ENCODE measurements at places on chromosomes 5 and 9.
A peak's percentile ranks its signal among the peaks of the same experiment; 100 is the strongest.

GRCh38 chr5:95020345-95020744 lies 264.5 kb downstream of the MCTP1 start:
- DNase-seq = no peak

- DNase-seq = no peak
Measured at GRCh38 chr9:117480253-117480652, 65.4 kb upstream of the ASTN2 start.

GRCh38 chr5:76483433-76483832 lies 80.3 kb downstream of the IQGAP2 start:
- no peak for DNase-seq

DNA sequence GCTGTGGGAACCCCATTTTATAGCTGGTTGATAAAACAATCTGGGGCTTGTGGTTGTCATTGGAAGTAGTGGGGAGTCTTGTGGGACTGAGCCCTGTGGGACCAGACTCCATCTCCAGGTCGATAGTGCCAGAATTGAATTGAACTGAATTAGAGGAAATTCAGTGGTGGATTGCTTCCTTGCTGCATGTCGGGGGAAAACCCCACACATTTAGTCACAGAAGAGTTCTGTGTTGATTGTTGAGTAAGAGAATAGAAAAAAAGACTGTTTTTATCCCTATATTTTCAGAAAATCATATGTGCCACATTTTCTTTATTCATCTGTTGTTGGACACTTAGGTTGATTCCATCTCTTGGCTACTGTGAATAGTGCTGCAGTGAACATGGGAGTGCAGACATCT lies 209.7 kb downstream of the ARHGEF28 start:
- no peak for DNase-seq

GRCh38 chr9:34566322-34566721 lies 23.2 kb downstream of the CNTFR start:
- DNase-seq = no peak

DNA sequence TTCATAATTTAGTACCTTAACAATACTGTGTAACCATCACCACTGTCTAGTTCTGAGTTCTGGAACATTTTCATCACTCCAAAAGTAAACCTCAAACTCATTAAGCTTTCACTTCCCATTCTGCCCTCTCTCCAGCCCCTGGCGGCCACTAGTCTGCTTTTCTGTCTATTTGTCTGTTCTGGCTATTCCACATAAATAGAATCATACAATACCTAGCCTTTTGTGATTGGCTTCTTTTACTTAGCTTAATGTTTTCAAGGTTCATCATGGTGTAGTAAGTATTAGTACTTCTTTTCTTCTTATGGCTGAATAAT lies 138.7 kb downstream of the RAPGEF6 start:
- no peak for DNase-seq

DNA sequence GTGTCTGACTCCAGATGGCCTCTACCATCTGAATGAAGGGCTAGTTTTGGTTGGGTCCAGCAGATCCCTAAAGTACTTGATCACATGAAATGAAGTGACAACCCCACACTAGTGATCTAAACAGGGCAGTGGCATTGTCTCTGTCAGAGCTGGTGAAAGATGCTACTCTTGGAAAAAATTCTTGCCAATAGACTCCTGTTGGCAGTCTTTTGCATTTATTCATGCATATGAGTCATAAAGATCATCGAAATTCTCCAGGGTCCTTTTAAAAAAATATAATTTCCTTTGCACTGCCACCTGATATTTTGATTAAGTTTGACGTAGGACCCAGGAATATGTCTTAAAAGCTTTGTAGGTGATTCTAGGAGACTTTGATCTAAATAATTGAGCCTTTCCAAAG lies 135.1 kb upstream of the ELL2 start:
- DNase-seq = no peak

- peak; percentile 60 for DNase-seq
Measured at GRCh38 chr5:57710126-57710525, 227.5 kb upstream of the ACTBL2 start.

DNA sequence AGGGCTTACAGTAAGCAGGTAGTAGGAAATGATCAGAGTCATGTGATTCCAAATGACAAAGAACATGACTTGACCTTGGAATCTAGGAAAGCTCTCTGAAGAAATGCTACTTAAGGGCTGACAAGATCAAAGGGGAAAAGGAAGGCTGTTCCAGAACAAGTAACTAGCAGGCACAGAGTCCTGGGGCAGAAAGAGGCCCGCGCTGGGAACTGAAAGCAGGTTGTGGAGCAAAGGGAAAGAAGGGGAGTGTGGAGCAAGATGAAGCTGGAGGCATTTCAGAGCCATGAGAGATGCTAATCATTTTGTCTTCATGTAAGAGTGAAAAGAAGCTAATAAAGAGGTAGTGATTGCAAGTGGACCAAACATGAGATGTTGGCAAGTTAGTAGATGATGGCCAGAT lies 397.5 kb downstream of the DTWD2 start:
- no peak for DNase-seq

DNA sequence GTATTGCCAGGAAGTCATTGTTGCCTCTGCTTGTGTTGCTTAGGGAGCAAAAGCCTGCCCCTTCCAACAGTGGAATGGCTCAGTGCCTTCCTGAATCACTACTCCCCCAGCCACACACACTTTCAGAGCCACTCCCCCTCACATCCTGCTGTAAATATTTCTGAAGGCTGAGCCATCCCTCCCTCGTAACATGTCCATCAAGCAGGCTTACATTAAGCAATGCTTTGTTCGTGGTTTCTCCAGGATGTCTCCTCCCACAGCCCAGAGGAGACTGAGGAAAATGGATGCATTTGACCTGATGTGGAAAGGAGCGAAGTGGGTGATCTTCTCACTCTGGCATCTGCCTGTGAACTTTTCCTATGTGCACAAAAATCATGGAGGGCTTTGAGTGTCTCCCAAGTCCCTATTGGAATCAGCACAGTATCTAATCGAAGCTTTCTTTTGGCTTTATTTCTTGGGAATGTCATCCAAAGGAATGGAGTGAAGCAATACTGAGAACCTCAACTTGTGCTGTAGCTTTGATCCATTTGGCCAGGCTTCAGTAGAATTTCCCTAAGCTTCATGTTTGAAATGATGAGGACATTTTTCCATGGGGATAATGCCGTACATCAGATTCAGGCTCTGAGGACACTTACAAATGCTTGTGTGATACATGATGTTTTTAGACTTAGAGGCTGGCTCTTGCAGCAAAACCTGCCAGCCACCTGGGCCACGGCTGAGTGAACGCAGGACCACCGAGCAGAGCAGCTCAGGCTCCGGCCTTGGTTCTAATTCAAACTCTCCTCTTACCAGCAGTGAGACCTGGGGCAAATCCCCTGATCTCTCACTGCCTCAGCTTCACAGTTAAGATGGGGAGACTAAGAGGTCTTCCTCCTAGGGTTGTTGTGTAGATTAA lies 389.1 kb downstream of the ENC1 start:
- DNase-seq = peak; percentile 99

DNA sequence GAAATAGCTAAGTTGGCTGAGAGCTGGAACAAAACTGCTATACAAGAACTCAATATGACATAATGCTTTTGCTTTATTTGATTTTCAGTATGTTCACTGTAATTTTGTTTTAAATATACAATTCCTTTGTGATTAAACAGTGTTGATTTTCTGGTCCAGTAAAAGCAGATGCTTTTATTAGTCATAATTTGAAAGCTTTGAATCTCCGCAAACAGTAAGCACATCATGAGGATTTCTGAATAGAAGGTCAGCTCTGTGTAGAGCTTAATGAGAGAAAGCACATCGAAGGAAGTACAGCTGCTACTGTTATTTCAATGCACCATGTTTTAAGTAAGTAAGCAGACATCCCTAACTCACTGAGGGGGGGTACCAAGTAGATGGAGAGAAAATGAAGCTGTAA lies 701.3 kb upstream of the ACO1 start:
- DNase-seq = no peak

DNA sequence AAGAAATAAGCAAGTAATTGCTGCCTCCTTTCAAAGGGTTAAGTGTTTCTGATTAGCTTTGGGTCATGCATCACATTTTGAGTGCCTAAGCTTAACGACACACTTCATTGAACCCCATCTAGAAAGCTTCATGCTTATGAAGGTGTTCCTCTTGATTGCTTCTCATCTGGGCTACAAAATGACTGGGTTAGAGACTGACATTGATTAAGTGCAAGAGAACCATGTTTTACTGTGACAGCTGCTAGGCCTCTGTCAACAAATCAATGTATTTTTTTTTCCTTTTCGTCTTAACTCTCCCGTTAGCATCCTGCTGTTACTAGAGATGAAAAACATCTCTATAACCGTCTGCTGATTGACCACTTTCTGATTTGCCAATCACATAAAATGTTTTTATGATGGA lies 725.0 kb downstream of the TLE1 start:
- DNase-seq = no peak

DNA sequence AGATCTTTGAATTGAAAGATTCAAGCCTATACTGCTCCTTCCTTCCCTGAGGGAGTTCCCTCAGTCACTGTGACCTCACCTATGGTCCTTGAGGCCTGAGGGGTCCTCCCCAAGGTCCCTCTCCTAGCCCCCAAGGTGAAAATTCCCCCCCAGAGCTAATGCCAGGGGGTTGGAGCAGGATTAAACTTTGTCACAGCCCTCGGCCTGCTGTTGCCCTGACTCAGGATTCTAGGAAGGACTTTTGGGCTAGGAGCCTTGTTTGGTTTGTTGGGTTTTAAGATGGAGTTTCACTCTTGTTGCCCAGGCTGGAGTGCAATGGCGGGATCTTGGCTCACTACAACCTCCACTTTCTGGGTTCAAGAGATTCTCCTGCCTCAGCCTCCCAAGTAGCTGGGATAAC lies 123.2 kb downstream of the C5orf15 start:
- DNase-seq = no peak

- DNase-seq = peak; percentile 92
Measured at GRCh38 chr5:89282554-89283510, 399.8 kb upstream of the MEF2C start.

- DNase-seq = no peak
Measured at GRCh38 chr9:100092066-100092465, 6.7 kb downstream of the ERP44 start.

DNA sequence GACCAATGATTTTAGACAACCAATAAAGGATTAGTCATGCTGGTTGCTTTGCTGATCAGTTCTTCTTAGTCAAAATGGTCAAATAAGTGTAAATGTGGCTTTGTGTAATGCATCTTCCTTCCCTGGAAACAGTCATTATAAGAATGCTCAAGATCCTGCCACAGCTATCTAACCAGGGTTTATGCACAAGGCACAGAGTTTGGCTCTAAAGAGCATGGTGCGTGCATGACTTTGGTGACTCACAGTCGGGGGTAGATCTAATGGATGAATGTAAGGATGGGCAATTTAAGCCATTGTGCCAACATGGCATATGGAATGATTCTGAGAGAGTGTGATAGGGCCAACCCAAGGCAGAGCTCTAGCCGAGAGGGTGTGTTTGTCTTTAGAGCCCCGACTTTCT lies 6.5 kb downstream of the LIX1 start:
- DNase-seq = no peak

GRCh38 chr9:108093773-108094675 lies 604.5 kb upstream of the KLF4 start:
- peak; percentile 98 for DNase-seq

DNA sequence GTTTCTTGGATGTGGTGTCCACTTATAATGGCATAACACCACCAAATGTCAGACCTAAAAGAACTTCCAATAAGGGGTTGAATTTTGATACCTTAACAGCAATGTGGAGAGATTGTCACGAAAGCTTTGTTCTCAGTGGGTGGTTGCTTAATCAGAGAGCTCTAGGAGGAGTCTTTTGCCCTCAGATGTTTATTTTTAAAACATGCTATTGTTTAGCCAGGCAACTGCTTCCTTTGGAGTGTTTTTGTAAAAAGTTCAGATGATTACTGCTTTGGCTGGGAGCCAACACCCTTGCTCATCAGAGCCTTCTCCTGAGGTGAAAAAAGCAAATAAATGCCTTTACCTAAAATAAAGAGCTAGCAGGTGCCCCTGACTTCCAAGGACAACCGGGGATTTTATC lies 65.0 kb downstream of the SLC1A1 start:
- peak; percentile 49 for DNase-seq

DNA sequence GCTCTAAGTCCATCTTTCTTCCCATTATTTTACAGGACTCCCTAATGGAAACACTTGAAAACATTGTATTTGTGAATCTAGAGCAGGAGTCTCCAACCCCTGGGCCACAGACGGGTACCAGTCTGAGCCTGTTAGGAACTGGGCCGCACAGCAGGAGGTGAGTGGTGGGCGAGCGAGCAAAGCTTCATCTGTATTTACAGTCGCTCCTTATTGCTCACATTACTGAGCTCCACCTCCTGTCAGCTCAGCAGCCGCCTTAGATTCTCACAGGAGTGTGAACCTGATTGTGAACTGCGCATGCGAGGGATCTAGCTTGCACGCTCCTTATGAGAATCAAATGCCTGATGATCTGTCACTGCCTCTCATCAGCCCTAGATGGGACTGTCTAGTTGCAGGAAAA lies 111.0 kb downstream of the MED27 start:
- DNase-seq = no peak

DNA sequence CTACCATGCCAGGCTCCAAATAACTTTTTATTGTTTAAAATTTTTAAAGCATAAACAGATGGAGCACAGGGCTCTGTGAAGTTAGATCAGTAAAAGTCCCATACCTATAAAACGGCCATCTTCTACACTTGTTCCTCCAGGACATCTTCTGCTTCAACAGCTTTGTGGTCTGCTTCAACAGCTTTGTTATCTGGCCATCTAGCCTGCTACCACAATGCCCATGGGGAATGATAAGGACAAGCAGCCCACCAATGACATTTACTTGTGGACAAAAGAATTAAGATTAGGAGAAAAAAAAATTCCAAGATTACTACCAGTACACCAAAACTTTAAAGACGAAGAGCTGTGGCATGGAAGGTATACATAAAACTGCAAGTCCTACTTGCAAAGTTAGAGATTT lies 2.2 kb upstream of the VPS13A start:
- DNase-seq = no peak

GRCh38 chr5:139474890-139475791 lies 4.3 kb downstream of the SMIM33 start:
- peak; percentile 58 for DNase-seq

DNA sequence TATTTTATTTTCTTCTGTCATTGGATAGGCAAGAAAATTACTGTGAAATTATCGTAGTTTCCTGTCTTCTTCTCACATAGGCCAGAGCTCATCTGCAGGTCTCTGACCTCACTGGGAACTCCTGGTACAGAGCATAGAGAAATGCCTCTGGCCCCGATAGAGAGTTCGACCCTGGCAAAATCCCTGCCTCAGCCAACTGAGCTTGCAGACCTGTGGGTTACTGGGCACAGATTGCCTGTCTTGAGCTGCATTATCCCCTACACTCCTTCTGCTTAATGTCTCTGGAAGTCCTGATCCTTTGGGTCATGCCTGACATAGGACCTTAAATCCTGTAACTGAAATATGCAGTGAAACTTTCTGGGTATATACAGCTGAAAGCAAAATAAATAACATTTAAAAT lies 439.3 kb upstream of the CTNND2 start:
- DNase-seq = no peak

DNA sequence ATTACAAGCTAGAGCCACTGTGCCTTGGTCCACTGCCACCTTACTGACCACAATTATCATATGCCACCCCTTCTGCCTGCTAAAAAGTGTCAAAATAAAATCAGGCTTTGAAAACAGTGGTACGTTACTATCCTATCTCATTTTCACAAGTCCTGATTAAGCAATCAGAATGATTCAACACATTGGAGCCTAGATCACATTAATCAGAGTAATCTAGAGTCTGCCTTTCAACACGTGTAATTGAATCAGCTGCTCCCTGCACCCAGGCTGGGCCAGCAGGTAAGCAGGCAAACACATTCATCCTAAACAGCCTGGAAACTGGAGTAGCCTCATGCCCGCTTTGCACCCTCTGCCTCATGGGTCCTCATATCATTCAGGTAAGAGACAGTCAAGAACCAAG lies 186.2 kb downstream of the DCP2 start:
- peak; percentile 79 for DNase-seq

GRCh38 chr5:166708291-166708690 lies 1583.2 kb upstream of the WWC1 start:
- no peak for DNase-seq
